ENCODE measurements at places on chromosomes 3 and 15.

GRCh38 chr15:101413239-101413638 is 76.3 kb downstream of the PCSK6 start:
- DNase-seq = no peak

GRCh38 chr3:132038198-132038825 is 3.5 kb upstream of the CPNE4 start:
- no peak for DNase-seq

GRCh38 chr15:53589520-53590057 is 169.9 kb downstream of the WDR72 start:
- no peak for DNase-seq

DNA sequence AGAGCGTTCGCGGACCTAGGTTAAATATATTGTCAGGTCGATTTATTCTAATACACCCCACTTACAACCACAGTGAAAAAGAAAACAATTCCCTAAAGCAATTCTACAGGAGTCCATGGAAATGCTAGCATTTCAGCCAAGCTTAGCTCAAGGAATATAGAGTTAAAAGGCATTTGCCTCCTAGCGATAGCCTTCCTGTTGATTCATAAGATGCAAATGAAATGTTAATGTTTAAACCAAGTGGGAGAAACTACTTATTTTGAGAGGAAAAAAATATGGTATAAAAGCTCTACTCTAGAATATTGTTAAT is 1.7 kb upstream of the ALCAM start:
- no peak for DNase-seq

Data from activated naive CD4-positive, alpha-beta T cell (primary cell).